Stimulated activated CD8-positive, alpha-beta memory T cell treated with anti-CD3 and anti-CD28 coated beads, Interleukin-12 subunit alpha, Interleukin-12 subunit beta, amount 100 ng/mL, for 1 hour (primary cell): ENCODE measurements at places on chromosomes 3 and 15.

- DNase-seq, result no peak
Observed at GRCh38 chr3:188822004-188822403, 349.8 kb upstream of the TPRG1 start.

- no peak for DNase-seq
Observed at GRCh38 chr15:31352911-31353811, 26.5 kb downstream of the KLF13 start.

DNA sequence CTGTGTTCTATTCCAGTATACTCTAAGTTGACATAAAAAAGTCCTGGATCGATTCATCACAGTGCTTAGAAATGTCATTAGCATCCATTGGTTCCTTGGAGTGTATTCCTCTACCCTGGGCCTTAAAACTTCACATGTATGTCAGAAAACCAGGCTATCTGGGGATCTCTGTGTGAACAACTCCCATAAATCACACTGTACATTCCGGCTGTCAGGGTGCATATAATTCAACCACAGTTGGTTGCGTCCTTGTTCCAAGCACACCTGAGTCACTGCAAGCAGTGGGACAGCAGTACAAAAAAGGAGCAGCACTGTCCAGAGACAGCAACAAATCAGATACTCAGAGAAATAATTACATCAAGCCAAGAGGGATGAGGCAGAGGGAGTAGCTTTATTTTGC lies 52.4 kb downstream of the PDZRN3 start:
- no peak for DNase-seq

GRCh38 chr15:53950572-53950971 lies 27.7 kb upstream of the UNC13C start:
- no peak for DNase-seq

GRCh38 chr15:100966997-100967396 lies 47.8 kb downstream of the LRRK1 start:
- DNase-seq, result no peak

DNA sequence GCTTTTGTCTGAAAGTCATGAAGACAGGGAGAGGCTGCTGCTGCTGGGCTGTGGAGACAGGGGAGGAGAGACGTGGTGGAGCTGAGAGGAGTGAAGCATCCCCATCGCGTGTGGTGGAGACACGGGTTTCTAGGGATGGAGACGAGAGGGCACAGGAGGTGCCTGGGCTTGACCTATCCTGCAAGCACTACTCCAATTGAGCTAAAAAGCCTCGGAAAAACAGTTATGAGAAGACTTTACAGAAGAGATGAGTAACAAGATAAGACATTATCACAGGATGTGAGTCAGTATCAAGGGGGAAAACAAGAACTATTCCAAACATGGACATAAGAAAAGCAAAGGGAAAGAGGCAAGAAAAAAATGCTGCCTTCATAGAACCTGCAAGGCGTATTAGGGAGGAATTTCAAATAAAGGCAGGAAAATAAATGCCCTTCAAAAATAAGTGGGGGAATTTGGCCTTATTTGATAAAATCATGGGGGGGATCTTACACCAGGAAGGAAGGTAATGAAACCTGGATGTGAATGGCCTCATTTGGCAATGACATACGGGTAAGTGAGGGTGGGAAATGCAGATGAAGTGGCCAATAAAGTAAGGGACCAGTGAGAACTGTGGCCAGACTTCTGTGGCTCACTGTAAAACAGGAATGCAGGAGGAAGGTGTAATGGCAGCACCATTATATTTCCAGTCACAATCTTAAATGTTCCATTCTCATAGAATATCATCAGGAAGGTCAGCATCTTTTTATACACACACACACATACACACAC lies 97.9 kb downstream of the PLD1 start:
- DNase-seq, result no peak

DNA sequence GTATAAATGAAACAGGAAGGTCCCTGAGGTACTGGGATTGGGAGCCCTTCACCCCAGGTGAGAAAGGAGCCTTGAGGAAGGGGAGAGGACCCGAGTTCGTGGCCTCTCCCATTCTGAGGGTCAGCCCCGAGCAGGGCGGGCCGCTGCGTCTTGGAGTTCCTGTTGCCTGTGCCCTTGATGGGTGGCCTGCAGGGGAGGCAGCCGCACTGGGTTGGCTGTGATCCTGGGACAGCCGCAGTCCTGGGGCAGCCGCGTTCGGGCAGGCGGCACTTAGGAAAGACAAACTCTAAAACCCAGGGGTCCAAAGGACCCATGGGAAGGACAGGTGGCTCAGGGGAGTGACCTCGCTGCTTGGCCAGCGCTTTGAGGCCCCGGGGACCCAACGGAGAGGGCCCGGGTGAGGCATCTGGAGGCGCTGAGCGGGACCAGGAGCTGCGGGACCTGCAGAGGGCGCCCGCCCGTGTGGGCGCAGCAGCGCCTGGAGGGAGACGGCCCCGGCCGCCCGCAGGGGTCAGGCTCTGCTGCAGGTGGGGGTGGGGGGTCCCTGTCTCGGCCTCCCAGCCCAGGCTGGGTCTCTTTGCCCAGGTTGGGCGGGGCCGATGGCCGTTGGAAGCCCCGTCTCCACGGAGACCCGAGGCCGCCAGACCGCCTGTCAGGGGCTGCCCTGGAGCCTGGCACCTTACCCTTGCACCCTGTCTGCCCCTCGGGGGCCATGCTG lies 65.1 kb downstream of the HMCES start:
- DNase-seq, result peak; percentile 12

DNA sequence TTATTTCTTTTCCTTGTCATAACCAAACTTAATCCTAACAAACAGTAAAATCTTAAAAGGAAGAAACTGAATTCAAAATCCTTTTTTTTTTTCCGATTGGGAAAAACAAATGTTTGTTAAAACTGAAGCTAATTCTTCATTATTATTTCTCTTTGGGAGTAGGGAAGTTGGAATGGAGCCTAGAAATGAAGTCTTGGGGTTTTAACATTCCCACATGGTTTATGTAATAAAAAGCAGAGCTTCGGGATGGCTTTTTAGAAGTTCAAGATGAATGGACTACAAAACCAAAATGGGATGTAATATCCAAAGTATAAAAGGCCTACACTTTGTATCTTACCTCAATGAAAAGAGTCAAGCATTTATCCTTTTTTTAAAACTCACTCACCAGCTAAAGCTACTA lies 189.0 kb upstream of the TMC3 start:
- no peak for DNase-seq

GRCh38 chr15:26981492-26981891 lies 10.5 kb downstream of the GABRG3 start:
- DNase-seq, result no peak

- DNase-seq, result no peak
Observed at GRCh38 chr3:117408811-117409210, 699.2 kb downstream of the TUSC7 start.

- DNase-seq, result no peak
Observed at GRCh38 chr3:48215019-48215418, 8.3 kb upstream of the CAMP start.

GRCh38 chr15:51198701-51199232 lies 104.1 kb upstream of the TNFAIP8L3 start:
- no peak for DNase-seq

GRCh38 chr3:98945101-98945524 lies 43.6 kb upstream of the DCBLD2 start:
- no peak for DNase-seq

DNA sequence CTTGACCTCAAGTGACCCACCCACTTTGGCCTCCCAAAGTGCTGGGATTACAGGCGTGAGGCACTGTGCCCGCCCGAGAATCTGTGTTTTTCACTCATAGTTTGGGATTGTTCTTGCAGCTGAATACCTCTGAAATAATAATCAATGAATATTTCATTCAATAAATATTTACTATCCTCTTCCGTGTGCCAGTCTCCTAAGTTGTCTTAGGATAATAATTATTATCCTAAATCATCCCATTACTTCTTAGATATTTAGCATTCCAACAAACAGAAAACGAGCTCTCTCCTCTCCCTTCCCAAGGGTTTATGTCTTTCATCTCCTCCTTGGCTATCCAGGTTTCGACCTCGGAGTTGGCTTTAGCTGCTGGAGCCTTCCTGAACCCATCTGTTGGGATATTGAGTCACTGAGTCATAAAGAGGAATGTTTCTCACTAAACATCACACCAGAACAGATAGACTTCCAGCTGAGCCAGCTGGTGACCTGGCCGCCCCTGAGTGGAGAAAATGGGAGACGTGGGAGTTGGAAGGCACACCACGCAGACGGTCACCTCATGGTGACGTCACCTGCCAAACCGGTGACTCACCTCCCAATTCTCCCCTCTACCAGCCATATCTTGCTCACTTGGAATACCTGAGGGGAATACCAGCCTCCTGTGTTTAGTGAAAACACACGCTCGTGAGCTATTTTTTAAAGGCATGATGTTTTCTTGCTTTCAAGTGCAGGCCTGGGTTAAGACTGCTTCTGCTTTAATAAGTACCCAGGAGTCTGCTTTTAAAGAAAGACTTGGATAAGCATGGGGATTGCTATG lies 43.9 kb downstream of the BHLHE40 start:
- no peak for DNase-seq

DNA sequence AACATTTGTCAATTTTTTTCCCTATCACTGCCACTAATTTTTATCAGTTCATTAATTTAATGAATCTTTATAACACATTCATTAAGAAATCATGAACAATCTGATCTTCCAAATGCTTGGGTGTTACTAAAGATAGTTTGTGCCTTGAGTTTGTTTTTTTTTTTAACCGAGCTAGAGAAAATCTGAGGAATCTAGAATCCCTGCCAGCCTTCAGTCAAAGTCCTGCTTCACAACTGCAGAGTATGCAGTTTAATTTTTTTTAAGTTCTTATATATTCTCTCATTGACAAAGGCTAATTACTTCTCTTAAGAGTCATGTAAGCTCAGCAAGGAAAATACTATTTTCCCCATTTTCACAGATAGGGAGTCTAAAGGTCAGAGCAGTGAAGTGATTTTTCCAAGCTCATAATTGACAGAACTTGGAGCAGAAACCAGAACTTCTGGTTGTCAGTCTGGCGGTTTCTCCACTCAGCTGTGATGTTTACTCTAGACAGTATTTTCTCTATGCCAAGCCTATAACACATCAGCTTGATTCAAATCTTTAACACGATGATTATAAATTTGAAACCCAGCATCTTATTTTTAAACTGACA lies 55.7 kb downstream of the TNIK start:
- no peak for DNase-seq

DNA sequence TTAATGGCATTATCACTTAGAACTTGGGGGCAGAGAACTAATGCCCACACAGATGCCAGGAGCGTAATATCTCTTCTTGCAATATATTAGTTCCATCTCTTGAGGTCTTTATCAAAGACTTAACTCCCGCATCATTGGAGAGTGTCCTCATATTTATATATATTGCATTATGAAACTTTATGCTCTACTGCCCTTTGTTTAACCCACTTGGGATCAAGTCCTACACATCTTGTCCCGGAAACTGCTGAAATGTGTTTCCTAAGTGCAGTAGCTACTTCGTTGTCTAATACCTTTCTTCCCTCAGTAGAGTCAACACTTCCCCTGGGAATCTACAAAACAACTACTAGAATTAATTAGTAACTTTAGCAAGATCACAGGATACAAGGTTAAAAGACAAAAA lies 1029.2 kb downstream of the OTOL1 start:
- DNase-seq, result no peak
